ENCODE measurements at places on chromosomes 7 and 10.

DNA sequence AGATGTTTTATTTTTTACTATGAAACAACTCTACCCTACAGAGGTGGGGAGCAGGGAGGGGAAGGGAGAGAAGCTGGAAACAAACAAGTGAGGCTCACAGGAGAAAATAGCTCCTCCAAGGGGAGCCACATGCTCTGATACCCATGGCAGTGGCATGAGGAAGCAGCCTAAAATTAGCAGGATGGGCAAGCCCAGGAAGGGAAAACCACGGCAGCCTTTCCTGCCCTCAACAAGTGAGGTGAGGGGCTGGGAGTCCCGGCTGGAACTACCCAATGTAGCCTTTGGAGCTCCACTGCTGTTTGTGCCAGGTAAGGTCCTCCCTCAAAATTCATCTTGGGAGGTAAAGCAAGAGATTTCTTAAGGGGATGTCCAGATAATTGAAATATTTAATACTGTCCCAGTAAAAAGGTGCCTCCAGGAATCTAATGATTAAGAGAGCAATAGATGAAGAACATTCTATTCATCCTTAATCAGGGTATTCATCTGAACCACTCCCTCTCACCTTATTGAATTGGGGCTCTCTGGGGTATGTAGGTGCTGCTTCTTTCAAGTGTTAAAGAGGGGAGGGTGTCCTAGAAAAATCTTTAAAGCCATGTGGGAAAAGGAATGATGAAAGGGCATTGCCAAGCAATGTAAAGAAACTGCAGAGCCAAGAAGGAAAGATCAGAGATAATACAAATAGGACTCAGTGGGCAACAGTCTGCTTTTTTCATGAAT is 12.8 kb upstream of the HERC4 start:
- DNase-seq, result no peak
- peaks cover 5% of the 10 kb centered on the region for H3K4me1 ChIP-seq
- H3K4me3 ChIP-seq, result no peak overlapping the region
- H3K27me3 ChIP-seq, result no peaks in the 10 kb centered on the region
- no peak overlapping the region for H3K27ac ChIP-seq
- no peaks in the 10 kb centered on the region for H3K36me3 ChIP-seq

DNA sequence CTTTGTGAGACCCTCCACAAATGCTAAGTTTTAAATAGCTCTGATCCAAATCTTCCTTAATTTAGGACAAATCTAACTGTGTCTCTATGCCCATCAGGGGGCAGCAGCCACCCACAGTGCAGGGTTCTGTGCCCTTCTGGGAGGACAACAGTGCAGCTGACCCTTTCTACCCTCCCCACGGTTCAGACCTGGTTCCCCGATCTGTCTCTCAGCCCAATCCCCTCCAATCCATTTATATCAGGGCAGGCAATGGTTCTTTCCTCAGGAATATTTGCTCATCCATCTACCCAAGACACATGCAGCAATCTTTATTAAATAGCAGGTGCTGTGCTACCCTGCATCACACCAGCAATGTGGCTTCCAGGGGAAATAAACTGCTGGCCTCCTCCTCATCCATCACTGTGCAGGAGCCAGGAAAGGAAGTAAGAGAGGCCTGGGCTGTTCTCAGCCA is 4.0 kb upstream of the RBM28 start:
- H3K36me3 ChIP-seq, result no peaks in the 10 kb centered on the region
- DNase-seq, result no peak
- no peaks in the 10 kb centered on the region for H3K27me3 ChIP-seq
- H3K4me3 ChIP-seq, result no peak overlapping the region

DNA sequence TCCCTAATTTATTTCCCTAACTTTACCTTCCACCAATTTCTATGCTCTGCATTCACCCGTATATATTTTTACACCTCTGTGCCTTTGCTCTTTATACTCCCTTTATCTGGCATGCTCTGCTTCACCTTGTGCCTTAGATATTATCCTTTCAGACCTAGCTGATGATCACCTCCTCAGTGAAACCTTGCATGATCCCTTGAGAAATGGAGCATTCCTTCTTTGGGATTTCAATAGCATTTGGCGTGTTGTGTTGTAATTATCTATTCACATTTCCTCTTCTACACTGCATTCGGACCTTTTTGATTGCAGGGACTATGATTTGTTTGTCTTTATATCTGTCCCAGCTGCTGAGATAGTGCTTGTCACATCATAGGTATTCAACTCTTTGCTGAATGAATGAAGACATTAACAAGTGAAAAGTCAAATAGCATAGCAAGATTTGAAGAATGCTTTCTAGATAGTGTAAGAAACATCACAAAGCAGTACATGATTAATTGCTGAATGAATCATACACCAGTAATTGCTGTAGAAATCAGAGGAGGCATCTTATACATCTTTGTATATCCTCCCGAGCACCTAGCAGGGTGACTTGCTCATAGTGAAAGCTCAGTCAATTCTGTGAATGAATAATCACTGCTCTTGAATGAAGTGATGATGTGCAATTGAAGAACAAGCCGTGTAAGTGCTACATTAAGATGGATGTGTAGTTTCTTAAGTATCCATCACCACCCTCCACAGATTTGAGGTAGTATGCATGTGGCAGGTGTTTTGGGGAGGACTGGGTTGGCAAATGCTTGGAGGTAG is 2.0 kb upstream of the TM9SF3 start:
- no peak overlapping the region for H3K27ac ChIP-seq
- H3K36me3 ChIP-seq, result no peaks in the 10 kb centered on the region

- no peaks in the 10 kb centered on the region for H3K4me1 ChIP-seq
- H3K4me3 ChIP-seq, result no peak overlapping the region
- H3K27ac ChIP-seq, result no peak overlapping the region
- no peaks in the 10 kb centered on the region for H3K36me3 ChIP-seq
- no peaks in the 10 kb centered on the region for H3K27me3 ChIP-seq
Measured at GRCh38 chr10:119796039-119796438, 70.2 kb downstream of the INPP5F start.

DNA sequence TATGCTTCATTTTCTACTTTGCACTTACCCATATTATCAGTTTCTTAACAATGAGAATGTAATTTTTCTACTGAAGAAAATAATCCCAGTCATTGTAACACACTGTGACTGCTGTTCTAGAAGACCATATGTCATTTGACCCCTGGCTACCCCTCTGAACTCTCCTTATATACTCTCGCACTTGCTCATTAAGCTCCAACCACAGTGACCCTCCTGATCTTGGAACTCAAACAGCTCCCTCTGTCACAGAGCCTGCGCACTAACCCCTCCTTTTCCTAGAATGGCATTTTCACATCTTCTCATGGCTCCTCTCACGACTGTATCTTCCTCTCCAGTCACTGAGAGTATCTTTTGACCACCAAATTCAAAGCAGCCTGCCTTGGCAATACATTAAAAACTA is 169.7 kb downstream of the CACNA2D1 start:
- H3K27me3 ChIP-seq, result no peaks in the 10 kb centered on the region
- no peaks in the 10 kb centered on the region for H3K4me1 ChIP-seq
- H3K4me3 ChIP-seq, result no peak overlapping the region

DNA sequence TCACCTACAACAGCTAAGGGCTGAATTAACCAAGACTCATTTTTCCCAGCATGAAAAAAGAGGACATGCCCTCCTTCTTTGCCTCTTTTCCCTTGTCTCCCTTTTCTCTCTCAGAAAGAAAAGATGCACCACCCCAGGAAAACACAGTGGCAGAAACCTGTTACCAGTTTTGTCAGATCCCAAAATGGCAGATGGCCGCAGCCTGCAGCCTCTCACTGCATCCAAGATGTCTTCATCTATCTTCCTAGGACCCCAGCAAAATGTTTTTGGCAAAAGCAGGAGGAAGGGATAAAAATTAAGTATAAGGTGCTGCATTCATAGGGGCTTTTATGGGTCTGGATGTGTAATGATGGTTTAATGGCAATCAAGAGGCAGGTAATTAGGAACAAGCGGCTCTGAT is 266.6 kb upstream of the NPVF start:
- peak overlapping the region; percentile 23 for H3K27ac ChIP-seq
- peaks cover 4% of the 10 kb centered on the region for H3K4me1 ChIP-seq
- no peaks in the 10 kb centered on the region for H3K27me3 ChIP-seq
- no peaks in the 10 kb centered on the region for H3K36me3 ChIP-seq
- H3K4me3 ChIP-seq, result no peak overlapping the region
- DNase-seq, result no peak

DNA sequence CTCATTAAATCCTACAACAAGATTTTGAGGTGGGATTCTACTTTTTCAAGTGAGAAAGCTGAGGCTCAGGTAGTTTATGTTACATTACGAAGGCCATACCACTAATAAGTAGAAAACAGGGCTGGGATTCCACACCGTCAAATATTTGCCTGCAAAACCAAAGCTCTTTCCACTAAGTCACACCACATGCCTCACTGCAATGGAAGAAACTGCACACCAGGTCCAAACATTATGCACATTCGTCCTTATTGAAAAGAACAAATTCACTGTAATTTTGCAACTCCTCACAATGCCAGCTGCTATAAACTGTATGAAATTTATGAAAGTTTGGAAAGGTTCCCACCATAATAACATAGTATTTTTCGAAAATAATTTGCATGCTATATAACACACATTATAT is 66.5 kb downstream of the DGKB start:
- H3K27me3 ChIP-seq, result no peaks in the 10 kb centered on the region
- no peak for DNase-seq
- H3K36me3 ChIP-seq, result no peaks in the 10 kb centered on the region

DNA sequence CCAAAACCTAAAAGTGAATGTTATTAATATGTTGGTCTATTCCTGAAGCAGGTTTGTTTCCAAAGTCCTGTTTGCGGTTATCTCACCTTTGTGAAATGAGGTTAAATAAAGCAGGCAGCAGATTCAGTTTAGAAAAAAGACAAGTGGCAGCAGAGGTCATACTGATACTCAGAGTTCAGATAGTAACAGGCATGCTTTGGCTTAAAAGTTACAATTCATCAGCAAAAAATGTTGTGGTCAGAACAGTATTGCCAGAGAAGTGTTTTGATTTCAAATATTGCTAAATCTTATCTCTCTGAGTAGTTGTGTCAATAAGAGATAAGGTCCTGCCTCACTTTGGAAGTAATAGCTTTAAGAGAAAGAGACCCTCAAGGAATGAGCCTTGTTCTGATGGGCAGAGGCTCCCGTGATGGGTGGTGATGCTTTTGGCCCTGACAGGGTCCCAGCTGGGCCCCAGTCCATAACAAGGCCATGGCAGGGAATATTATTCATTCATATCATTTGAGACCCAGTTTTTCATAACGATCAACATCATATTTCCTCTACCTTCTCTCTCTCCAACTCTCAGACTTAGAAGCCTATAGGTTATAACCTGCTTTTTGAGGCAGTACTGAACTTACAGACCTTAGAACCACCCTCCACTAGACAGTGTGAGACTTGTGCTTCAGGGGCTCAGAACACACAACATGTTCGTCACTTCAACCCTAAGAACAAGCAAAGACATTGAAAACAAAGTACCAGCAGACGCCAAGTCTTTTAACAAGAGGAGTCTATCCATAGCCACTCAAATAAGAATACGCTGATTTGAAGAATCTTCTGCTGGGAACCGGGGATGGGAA is 58.5 kb upstream of the AHR start:
- H3K36me3 ChIP-seq, result no peaks in the 10 kb centered on the region
- peaks cover 17% of the 10 kb centered on the region for H3K4me1 ChIP-seq
- no peaks in the 10 kb centered on the region for H3K27me3 ChIP-seq
- H3K4me3 ChIP-seq, result no peak overlapping the region
- no peak for DNase-seq

- H3K36me3 ChIP-seq, result no peaks in the 10 kb centered on the region
- H3K27ac ChIP-seq, result no peak overlapping the region
- no peak for DNase-seq
Measured at GRCh38 chr10:66964946-66965345, 39.1 kb downstream of the LRRTM3 start.

DNA sequence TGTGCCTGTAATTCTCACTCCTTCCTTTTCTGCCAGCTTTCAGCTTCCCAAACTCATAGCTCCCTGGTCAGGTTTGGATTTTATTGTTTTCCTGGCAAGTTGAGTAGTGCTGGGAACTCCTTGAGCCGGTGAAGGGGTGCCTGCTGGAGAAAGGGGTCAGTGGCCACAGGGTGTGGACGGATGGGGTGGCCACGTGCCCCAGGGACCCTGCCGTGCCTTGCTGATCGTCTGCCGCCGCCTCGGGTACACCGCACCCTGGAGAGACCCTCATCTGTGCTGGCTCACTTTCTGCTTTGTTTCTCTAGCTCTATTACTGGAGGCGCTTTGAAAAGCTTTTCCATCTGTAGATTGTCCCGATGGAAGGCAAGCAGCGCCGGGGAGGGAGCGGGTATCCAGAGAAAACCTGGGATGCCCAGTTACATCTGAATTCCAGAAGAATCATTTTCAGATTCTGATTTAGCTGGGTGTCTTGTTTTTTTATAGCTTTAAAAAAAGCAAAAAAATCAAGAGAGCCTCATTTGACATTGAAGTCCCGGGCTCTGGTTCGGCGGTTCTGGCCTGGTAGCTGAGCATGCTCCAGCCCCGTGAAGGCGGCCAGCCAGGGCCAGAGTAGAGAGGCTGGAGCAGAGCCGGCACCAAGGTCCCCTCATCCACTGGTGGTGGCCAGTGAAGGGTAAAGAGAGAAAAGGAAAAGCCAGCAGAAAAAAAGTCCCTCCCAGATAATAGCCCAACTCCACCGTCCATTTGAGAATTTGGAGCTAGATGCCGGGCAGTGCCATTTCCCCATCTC is 510.9 kb upstream of the FOXK1 start:
- H3K4me3 ChIP-seq, result no peak overlapping the region
- no peaks in the 10 kb centered on the region for H3K36me3 ChIP-seq
- H3K27ac ChIP-seq, result no peak overlapping the region
- H3K27me3 ChIP-seq, result no peaks in the 10 kb centered on the region

- no peak for DNase-seq
- no peaks in the 10 kb centered on the region for H3K27me3 ChIP-seq
- no peak overlapping the region for H3K4me3 ChIP-seq
- no peak overlapping the region for H3K27ac ChIP-seq
- no peaks in the 10 kb centered on the region for H3K36me3 ChIP-seq
- H3K4me1 ChIP-seq, result no peaks in the 10 kb centered on the region
Measured at GRCh38 chr7:51075681-51076580, 240.7 kb downstream of the COBL start.

DNA sequence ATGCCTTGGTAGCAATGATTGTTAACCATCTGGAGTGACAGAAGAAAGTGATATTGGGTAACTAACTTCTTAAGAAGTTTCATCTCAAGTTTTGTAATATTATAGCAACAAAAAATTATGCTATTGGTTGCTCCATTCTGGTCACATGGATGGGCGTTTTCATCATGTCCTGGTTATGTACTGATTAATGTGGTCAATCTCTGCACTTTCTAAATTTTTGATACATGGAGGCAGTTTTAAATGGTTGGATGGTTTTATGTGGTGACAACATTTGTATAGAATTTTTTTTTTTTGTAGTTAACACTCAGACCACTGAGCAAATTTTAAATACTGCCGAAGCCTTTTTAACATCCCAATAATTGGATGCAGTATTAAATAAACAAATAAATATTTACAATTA is 55.2 kb upstream of the CCAR1 start:
- H3K4me1 ChIP-seq, result no peaks in the 10 kb centered on the region
- H3K36me3 ChIP-seq, result no peaks in the 10 kb centered on the region
- no peak for DNase-seq
- no peak overlapping the region for H3K4me3 ChIP-seq
- no peak overlapping the region for H3K27ac ChIP-seq

- H3K4me3 ChIP-seq, result no peak overlapping the region
- H3K4me1 ChIP-seq, result peaks cover 13% of the 10 kb centered on the region
- H3K27ac ChIP-seq, result peak overlapping the region; percentile 50
- H3K27me3 ChIP-seq, result no peaks in the 10 kb centered on the region
Measured at GRCh38 chr10:116707981-116708380, 34.4 kb downstream of the HSPA12A start.

GRCh38 chr10:69816521-69816920 is 14.8 kb downstream of the COL13A1 start:
- H3K4me1 ChIP-seq, result peaks cover 12% of the 10 kb centered on the region
- DNase-seq, result no peak
- H3K27ac ChIP-seq, result no peak overlapping the region
- H3K36me3 ChIP-seq, result no peaks in the 10 kb centered on the region
